Activated CD8-positive, alpha-beta memory T cell treated with anti-CD3 and anti-CD28 coated beads, Interleukin-2, amount 10 ng/mL, durations not matched to agents 7 days and 5 days (primary cell): ENCODE measurements at places on chromosomes 16 and 17. TPM values are rescaled to one million over a fixed set of nuclear protein-coding genes. Genes with fewer than 3 reads are reported as not detected.

GRCh38 chr16:66594739-66595138 lies 9.8 kb upstream of the CMTM3 start:
- no peak for DNase-seq

The ABCA9 gene
- not detected for total RNA-seq

DNA sequence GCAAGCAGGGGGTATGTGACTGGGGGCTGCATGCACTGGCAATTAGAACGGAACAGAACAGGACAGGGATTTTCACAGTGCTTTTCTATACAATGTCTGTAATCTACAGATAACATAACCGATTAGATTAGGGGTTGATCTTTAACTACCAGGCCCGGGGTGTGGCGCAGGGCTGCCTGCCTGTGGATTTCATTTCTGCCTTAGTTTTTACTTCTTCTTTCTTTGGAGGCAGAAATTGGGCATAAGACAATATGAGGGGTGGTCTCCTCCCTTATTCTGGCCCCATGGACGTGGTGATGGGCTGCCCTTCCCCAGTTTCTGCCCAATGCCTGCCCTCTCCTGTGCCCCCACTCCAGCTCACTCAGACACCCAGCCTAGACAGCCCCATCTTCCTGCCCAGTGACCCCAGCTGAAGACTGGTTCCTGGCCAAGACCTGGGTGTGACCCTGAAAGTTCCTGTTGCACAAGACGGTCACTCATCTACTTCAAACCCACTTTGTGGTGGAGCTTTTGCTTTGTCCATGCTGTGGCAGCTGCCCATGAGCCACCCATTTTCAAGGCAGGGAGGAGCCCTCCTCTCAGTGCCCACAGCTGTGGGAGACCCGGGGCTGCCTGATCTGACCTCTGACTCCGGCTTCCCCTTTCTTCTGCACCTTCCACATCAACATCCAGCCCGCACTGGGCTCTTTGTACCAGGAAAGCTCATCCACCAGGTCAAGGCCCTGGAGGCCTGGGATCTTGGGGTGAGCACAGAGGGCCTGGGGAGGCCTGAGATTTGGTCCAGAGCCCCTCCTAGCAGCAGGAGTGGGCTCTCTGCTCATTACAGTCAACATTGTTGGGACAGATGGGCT lies 18.6 kb downstream of the ALOX12B start:
- DNase-seq: no peak

The MLX gene
- 60.4 TPM for total RNA-seq

GRCh38 chr17:7577327-7578199 lies 1.9 kb upstream of the CD68 start:
- DNase-seq: peak; percentile 41

DNA sequence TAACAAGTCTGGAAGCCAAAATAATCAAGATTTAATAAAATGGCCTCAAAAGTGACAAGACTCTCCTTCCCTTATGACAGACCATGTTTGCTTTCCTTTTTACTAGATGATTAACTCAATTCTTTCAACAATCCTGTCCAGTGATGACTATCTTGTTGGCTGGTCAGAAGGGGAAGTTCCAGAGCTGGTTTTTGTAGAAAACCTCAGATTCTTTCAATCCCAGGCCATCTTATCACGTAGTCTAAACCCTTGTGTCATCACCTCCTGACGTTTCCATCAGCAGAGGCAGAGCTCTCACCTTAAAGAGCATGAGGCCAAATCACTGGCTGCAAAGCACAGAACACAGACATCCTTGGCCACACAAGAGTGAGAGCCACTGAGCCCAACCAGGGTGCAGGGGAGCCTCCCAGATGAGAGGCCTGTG lies 125.3 kb downstream of the ANKRD11 start:
- DNase-seq: no peak
